ENCODE measurements at places on chromosomes 7 and 10. TPM values are rescaled to one million over a fixed set of nuclear protein-coding genes. Genes with fewer than 3 reads are reported as not detected.

The MUC3A gene
- total RNA-seq, result 22.3 TPM

The TUBB8 gene
- total RNA-seq, result 0.05 TPM

The PTF1A gene
- total RNA-seq, result not detected

The AGAP4 gene
- total RNA-seq, result 7.2 TPM

The ITIH5 gene
- total RNA-seq, result 0.05 TPM

The ADAP1 gene
- total RNA-seq, result 4.1 TPM

The SUMF2 gene
- total RNA-seq, result 125 TPM

The PBLD gene
- 2.8 TPM for total RNA-seq

The DNAJB12 gene
- total RNA-seq, result 33.4 TPM

The IKZF1 gene
- total RNA-seq, result not detected

The NOM1 gene
- 20.5 TPM for total RNA-seq

The EIF3A gene
- 127 TPM for total RNA-seq

The SPOCK2 gene
- total RNA-seq, result 0.29 TPM

The ABCB1 gene
- total RNA-seq, result 0.08 TPM

The OPN4 gene
- not detected for total RNA-seq

The MLXIPL gene
- total RNA-seq, result 1.1 TPM

The RSPH10B2 gene
- total RNA-seq, result 0.07 TPM

The IFIT1B gene
- total RNA-seq, result not detected

The PRLHR gene
- total RNA-seq, result not detected

The CYP3A4 gene
- 0.10 TPM for total RNA-seq

The PRTFDC1 gene
- total RNA-seq, result 15.3 TPM

The GIMAP1 gene
- not detected for total RNA-seq

The DDX21 gene
- total RNA-seq, result 121 TPM

The CRYGN gene
- total RNA-seq, result not detected

The CALHM3 gene
- 0.35 TPM for total RNA-seq

The TDRD1 gene
- total RNA-seq, result not detected

The FRMPD2 gene
- total RNA-seq, result 0.11 TPM

All from A549 treated with AZD2906 at 1 μM for 4 hours (cell line).